ENCODE measurements at places on chromosomes 12 and 14. TPM values are rescaled to one million over a fixed set of nuclear protein-coding genes. Genes with fewer than 3 reads are reported as not detected.

GRCh38 chr12:49019120-49019430 lies 499 bp upstream of the PRKAG1 start:
- DNase-seq: no peak

Gene KCNMB4
- 1.2 TPM for polyA plus RNA-seq

DNA sequence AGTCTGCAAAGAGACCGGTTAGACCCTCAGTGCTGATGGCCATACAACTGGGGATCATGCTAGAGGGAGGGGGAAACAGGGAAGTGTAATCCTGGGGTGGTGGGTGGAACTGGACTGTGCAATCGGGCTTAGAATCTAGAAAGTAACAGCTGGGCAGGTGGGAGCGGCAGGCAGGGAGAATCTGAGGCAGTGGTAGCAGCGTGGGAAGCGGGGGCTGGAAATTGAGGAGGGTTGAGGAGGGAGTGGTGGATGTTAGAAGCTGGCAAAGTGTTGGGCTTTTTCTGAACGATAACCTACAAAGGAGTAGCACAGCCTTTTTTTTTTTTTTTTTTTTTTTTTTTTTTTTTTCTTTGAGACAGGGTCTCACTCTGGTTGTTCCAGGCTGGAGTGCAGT lies 3.1 kb upstream of the IGFBP6 start:
- DNase-seq: no peak

Gene SVOP
- polyA plus RNA-seq: not detected

Gene AJUBA
- polyA plus RNA-seq: 17.8 TPM

Gene MANSC1
- 8.2 TPM for polyA plus RNA-seq

- DNase-seq: peak; percentile 8
Measured at GRCh38 chr14:24513009-24513408, 4.9 kb upstream of the CMA1 start.

DNA sequence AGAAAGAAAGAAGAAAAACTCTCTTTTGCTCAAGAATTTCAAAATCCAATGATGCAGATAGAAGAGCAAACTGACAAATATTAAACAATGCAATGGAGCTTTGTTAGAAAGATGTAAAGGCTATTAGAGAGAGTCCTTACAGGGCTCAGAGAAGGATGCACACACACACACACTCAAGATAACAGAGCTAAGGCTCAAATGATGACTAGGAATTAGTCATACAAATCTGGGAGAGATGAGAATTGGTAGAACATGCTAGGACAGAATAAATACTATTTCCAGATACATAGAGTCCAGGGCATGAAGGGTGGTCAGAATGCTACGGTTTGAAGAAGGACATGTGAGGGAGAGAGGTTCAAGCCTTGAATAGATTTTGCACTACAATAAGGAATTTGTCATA lies 650.1 kb upstream of the MDGA2 start:
- DNase-seq: no peak

Gene KCNJ8
- 12.7 TPM for polyA plus RNA-seq

- DNase-seq: peak; percentile 83
Measured at GRCh38 chr14:75711105-75711795, 50.2 kb downstream of the TTLL5 start.

Gene OVCH1
- not detected for polyA plus RNA-seq

- no peak for DNase-seq
Measured at GRCh38 chr12:76240281-76240680, 107.9 kb downstream of the BBS10 start.

Gene RILPL2
- polyA plus RNA-seq: 4.4 TPM

GRCh38 chr12:46982629-46983392 lies 96.6 kb upstream of the PCED1B start:
- no peak for DNase-seq

Gene TAS2R50
- polyA plus RNA-seq: not detected

DNA sequence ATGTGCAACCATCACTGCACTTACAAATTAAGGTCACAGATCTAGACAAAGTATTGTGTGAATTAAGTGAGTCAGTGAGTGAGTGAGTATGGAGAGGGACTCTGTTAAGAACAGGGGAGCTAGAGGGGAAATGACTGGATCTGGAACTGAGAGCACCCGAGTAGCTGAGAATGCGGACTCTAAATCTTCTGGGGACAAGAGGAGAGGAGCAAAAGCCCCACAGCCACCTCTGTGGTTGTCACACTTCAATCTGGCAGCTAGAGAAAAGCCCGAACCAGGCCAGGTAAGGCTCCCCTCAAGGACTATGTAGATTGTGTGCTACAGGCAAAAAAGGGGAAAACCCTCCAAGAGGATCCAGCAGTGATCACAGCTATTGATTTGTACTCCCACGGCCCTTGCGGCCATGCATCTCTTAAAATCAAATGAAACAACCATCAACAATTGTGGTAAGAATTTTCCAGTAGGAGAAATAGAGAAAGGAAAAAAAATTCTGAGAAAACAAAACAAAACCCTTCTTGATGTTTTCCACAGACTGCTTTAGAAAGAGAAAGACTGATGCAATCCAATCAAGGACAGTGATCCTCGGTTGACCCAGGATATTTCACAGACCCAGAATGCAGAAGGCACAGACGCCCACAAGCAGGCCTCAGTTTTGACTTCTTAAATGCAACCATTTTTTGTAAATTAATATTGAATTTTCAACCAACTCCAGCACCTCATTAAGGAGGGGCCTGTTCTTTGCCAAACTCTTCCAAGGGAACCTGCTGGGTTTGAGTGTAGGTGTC lies 109.6 kb downstream of the SLC38A6 start:
- DNase-seq: peak; percentile 52

All from GM23248 (cell line).